ENCODE measurements at places on chromosomes 1 and 21. TPM values are rescaled to one million over a fixed set of nuclear protein-coding genes. Genes with fewer than 3 reads are reported as not detected.

GRCh38 chr1:108590441-108590840, 30.5 kb downstream of the EEIG2 start:
- no peak for DNase-seq

GRCh38 chr1:13760340-13760739, 60.4 kb downstream of the PRDM2 start:
- DNase-seq = no peak

DNA sequence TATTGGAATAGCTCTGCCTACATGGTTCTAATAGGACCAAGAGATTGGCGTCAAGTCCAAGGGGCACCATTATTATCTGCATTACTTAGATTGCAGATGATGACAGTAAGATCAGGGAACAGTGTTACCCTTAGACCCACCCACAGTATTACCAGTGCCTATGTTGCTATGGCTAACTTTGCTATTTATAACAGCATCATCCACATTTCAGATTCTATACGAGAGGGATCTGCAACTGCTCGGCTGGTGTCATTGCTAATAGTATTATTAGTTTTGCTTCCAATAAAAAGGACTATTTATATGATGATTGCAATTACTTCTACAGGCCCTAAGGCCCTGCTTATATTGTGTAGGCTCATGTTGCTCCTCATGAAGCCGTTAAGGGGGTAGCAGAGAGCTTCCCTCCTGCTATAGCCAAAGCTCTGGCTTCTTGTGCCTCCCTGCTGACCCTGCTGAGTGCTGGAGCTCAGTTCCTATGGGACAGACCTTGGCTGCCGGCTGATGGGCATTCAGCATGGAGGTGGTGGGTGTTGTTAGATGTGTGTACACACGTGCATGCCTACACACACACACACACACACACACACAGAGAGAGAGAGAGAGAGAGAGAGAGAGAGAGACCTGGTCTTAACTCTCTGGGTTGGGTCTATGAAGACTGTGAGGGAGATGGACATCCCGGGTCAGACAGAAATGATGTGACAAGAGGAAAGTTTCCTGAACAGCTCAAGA, 1.3 kb downstream of the BCAN start:
- no peak for DNase-seq

DNA sequence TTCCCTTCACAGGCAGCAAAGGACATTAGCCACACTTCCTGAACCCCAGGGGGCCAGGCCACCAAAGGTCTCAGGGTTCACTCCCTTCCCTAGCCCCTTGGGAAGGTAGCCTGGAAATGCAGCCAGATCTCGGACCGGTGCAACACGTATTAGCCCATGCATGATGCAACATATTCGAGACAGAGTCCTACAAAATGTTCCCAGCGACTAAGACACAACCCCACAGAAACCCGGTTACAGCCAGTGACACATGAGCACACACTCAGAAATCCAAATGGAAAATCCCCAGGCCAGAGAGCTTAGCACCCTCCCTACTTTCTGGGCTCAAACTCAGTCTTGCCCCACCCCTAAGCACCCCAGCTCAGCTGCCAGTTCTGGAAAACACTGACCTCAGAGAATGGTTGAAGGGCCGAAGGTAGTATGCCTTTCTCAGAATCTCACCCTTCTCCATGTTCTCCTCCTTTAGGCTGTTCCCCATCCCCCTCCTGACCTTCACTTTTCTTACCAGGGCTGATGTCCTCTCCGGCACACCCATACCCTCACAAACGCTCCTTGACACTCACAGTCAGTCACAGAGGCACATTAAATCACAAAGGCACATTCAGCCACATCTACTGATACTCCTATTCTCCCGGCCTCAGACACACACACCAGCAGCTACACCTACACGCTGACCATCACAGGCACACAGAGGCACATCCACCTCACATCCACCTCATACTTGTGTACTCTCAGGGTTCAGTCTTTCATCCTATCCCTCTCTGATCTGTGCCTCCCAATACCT, at the start of gene TSPAN1:
TSPAN1 (plus strand) TSS at position 640 of the 784 bp plus-strand sequence. CDS start 6,021 bp downstream, outside the sequence.
- no peak for DNase-seq

- peak; percentile 3 for DNase-seq
These were observed 374.5 kb downstream of the PLA2G4A start for GRCh38 chr1:187203257-187203656.

DNA sequence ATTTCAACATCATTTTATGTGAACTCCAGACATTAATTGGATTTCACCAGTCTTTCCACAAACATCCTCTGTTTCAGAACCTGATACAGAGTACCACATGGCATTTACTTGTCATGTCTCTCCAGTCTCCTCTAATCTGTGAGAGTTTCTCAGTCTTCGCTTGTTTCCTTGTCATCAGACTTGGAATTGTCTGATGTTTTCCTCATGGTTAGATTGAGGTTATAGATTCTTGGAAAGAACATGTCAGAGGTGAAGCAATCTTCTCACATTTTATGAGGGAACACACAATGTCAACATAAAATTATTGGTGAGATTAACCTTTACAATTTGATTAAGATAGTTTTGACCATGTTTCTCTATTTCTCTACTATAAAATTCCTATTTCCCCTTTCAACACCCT, 74.9 kb upstream of the TMPRSS15 start:
- DNase-seq = no peak

GRCh38 chr1:107499139-107499744, 358.4 kb downstream of the NTNG1 start:
- no peak for DNase-seq

- no peak for DNase-seq
These were observed 735 bp upstream of the EFNA3 start for GRCh38 chr1:155077758-155078445.

DNA sequence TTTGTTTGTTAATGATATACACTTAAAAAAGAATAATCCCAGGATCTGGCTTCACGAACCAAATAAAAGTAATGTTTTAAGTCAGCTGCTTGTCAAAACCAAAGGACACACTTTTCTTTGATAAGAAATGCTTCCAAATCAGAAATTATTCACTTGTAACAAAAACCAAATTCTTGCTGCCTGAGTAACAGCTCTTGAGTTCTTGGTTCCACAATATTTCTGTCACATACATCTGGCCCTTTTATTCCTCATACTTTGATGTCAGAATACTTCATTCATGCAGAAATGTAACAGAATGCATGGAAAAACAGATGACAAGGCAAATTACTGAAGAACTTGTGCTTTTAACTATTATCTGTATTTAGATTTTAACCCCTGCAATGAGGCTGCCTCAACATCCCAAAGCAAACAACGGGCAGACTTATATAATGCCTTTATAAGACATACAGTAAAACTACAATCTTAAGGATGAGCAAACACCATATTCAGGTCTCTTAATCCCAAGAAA, 1.5 kb downstream of the VAMP4 start:
- DNase-seq = no peak

- DNase-seq = no peak
These were observed 6.4 kb downstream of the SMAP2 start for GRCh38 chr1:40379785-40380452.

DNA sequence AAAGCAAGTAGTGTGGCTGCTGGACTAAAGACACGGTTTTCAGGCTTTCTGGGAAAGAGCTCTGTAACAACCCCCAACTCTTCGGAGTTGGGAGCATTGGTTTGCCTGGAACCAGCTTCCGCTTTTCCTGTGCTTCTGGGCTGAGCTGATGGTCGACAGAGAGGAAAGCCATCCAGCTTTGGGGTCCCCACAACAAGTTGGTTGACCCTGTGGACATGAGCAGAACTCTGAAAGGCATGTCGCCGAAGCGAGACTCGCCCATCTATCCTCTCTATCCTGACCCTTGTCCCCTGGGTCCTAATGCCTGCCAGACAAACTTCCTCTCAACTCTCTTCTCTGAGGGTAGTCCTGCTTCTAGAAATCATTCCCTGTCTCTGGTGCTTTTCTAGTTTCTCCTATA, 31.9 kb upstream of the FCGR2A start:
- no peak for DNase-seq

DNA sequence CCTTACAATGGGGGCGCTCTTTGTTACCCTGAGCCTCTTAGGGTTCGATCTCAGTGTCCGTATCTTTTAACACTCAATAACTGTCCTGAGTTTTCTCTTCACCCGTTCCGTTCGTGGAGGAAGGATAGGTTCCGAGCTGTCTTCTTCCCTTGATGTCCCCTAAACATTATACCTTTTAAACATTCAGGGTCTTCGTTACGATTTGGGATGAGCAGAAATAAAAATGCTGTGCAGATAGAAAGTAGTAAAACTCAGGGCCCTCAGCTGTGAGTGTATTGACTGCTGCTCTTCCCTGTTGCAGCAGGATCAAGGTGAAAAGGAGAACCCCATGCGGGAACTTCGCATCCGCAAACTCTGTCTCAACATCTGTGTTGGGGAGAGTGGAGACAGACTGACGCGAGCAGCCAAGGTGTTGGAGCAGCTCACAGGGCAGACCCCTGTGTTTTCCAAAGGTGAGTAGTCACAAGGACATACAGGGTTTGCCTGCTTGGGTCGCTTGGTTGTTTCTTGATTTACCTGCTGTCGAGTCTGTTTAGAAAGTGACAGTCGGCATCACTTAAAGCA, 784 bp downstream of the RPL11 start:
- no peak for DNase-seq

DNA sequence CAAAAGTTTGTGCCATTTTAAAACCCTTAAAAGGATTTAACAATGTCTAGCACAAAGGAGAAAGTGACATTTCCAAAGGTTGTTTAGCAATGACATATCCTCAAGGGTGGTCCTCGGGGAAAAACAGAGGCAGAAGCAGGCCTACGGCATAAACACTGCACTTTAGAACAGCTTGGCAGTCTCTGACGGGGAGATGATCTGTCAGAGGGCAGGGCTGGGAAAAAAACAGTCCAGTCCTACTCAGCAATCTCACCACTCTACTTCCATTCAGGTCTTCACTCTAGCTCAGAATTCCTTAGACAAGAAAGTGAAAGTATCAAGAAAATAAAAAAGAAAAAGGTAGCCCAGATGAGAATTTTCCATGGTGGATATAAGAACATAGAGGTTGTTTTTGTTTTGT, 4.1 kb downstream of the CRYZ start:
- no peak for DNase-seq

DNA sequence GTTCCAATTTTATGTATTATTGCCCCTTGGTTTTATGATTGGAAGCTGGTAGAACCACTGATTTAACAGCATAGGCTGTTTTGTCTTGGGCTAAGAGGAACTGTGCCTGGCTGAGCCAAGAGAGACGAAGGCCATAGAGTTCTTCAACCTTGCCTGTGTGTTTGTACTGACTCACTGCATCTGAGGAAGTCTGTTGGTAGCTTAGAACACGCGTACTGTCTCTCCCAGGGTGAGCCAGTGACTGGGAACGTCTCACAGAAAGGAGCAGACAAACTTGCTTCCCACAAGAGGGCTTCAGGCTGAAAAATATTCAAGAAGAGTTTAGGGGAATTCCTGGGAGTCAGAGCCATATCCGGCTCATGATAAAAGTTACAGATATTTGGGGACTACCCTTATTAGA, 14.9 kb downstream of the TMEM51 start:
- DNase-seq = peak; percentile 86

DNA sequence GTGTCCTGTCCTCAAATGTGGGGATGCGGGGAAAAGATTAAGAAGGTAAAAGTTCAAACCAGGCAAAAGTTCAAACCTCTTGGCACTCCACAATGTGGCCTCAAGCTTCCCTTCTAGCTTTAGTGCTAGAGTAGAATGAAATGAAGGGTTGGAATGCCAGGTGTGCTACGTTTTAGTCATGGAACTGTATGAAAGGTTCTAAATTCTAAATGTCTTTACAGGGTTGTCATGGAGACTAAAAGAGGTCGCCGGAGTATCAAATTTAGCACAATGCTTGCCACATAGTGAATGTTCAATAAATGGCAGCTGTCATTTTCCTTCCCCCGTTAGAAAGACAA, 57.2 kb upstream of the LRRC8D start:
- no peak for DNase-seq

GRCh38 chr1:8797216-8797615, 20.2 kb downstream of the RERE start:
- DNase-seq = peak; percentile 10

- DNase-seq = no peak
These were observed 276.9 kb upstream of the SNX7 start for GRCh38 chr1:98384461-98385141.

GRCh38 chr1:172745014-172745413, 86.1 kb downstream of the FASLG start:
- peak; percentile 30 for DNase-seq

DNA sequence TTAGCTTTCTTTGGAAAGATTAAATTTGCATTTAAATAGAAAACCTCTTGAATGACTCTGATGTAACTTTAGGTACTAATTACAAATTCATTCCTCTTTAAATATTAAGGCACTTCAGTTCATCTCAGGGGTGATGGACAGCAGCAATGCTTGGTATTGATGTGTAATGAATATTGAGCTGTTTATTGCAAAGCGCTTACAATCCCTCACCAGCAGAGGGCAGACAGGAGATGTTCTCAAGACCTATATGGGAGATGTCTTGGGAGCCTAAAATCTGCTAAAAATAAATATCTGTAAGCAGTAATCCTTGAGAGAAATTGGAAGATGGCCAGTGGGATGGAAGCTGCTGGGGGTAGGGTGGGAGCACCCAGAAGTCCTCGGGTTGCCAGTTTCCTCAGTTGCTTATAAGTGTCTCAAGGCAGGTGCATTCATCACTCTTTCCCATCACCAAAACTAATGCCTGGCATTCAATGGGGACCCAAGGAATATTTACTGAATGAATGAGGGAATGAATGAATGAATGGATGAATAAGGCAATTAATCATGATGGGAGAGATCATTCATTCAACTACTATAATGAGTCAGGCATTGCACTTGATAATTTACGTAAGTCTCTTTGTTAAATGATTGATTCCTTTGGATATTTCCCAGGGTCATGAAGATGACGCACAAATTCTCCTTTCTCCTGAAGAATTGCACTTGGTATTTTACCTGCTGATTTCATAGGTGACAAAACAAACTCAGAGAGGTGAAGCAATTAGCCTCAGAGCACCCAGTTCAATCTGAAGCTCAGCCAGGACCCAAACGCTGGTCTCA, 2.3 kb downstream of the KLHDC8A start:
- peak; percentile 35 for DNase-seq

CDC42BPA gene
- polyA plus RNA-seq = 12.5 TPM

FAM177B gene
- not detected for polyA plus RNA-seq

TMEM269 gene
- 0.21 TPM for polyA plus RNA-seq

KCNH1 gene
- polyA plus RNA-seq = 5.3 TPM

IRF6 gene
- 0.05 TPM for polyA plus RNA-seq

SPRR2D gene
- not detected for polyA plus RNA-seq

TFF3 gene
- not detected for polyA plus RNA-seq

RCSD1 gene
- not detected for polyA plus RNA-seq

HES4 gene
- 9.6 TPM for polyA plus RNA-seq

VANGL1 gene
- 9.5 TPM for polyA plus RNA-seq

LCE2B gene
- polyA plus RNA-seq = not detected

RHD gene
- polyA plus RNA-seq = not detected

PLA2G2D gene
- not detected for polyA plus RNA-seq

IL22RA1 gene
- polyA plus RNA-seq = 1.2 TPM
